ENCODE measurements at places on chromosomes 6 and 20.

DNA sequence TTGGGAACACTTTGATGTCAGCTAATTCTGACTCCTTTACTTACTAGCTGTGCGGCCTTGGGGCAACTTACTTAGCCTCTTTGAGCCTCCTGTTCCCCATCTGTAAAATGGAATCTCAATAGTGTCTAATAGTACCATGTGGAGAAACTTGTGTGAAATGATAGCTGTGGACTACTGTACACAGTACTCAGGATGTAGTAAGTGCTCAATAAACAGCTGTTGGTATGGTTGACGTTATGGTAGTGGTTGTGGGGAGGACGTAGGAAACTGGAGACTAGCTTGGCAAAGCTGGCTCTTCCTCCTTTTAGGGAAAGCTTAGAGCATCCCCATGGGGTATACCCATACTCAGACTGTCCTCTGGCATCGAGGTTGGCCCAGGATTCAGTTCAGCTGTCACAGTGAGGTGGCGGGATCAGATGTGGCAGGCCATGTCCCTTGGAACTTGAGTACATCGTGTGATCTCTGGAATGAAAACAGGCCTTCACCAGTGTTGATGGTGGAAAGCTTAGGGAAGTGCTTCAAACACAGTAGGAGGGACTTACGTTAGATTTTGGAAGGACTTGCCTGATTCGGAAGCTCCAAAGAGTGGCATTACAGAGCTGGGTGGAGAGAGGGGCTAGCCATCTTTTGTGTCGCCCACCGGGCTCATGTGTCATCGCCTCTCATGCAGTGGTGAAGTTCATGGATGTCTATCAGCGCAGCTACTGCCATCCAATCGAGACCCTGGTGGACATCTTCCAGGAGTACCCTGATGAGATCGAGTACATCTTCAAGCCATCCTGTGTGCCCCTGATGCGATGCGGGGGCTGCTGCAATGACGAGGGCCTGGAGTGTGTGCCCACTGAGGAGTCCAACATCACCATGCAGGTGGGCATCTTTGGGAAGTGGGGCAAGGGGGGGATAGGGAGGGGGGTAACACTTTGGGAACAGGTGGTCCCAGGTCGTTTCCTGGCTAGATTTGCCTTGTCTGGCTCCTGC lies 7.1 kb downstream of the VEGFA start:
- DNase-seq: no peak

- DNase-seq: no peak
Measured at GRCh38 chr6:11824986-11825385, 46.4 kb upstream of the ADTRP start.

GRCh38 chr20:20499439-20499838 lies 131.5 kb downstream of the INSM1 start:
- no peak for DNase-seq

DNA sequence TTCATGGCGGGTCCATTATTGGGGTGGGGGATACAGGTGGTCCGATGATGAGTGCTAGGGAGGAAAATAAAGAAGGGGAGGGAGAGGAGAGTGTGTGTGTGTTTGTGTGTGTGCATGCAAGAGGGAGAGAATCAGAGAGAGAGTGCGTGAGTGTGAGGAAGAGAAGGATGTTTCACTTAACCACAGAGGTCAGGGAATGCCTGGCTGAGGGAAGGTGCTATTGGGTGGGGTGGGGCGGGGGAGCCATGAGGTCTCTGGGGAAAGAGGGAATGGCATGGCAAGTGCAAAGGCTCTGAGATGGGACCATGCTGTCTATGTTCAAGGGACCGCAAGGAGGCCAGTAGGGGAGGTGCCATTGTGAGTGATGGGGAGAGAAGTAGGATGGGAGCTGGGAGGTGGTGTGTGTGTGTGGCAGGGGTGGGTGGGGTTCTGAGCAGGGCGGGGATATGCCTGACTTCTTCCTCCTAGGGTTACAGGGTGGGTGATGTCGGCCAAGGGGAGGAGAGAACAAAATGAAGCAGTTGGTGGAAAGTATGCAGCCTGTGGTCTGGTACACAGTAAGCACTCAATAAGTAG lies 23.0 kb downstream of the CEBPB start:
- DNase-seq: no peak

GRCh38 chr20:18263723-18264122 lies 24.6 kb upstream of the ZNF133 start:
- DNase-seq: no peak

DNA sequence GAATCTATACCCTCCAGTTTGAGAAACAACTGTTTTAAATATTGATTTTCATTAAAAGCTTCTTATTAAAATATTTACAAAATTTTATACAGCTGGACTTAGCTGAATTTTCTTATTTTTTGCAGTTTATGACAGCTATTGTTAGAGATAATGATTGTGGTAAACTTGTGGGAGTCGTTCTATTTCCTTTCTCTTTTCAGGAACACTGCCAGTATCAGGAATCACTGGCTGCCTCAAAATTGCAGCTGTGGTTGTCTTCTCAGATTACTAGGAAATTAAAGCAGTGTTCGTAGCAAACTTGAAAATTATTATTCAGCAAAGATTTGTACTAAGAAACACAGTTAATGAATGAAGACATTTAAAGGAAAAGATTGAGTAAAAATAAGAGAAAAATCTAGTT lies 311.0 kb downstream of the CENPW start:
- DNase-seq: no peak

DNA sequence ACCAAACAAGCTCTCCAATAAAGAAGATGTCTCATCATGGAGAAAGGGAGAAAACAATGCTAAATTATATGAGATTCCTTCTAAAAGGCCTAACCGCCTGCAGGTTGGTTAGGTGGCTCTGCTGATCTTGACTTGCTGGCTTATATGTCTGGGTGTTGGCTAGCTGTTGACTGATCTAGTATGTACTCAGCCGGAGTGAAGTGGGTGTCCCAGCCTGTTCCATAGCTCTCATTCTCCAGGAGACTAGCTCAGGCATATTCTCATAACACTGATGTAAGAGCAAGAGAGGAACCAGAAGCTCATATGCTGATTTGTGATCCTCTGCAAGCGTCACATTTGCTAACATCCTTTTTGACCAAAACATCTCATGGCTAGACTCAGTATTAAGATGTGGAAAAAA lies 473.0 kb downstream of the BMP2 start:
- no peak for DNase-seq

GRCh38 chr20:36312724-36313441 lies 6.7 kb downstream of the DLGAP4 start:
- no peak for DNase-seq

DNA sequence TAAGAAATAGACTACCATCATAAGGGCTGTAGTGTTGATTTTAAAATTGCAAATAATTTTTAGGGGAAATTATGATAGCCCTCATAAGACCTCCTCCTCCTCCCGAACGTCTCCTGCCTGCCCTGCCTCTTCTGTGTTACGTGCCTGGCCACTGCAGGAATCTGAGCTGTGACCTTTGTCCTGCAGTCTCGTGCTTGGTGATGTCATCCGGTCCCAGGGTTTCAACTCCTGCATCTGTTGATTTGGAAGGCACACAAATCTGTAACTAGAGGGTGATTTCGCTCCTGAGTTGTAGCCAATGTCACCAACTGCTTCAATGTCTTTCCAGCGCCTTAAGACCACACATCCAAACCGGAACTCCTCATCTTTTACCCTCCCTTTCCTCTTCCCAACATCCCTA lies 163.2 kb downstream of the AIG1 start:
- no peak for DNase-seq

- no peak for DNase-seq
Measured at GRCh38 chr6:14381829-14382677, 264.5 kb downstream of the CD83 start.

- no peak for DNase-seq
Measured at GRCh38 chr20:57958050-57958420, 248.2 kb upstream of the PMEPA1 start.

GRCh38 chr20:49951151-49951550 lies 15.0 kb downstream of the RNF114 start:
- no peak for DNase-seq

- no peak for DNase-seq
Measured at GRCh38 chr6:133969921-133970295, 16.9 kb downstream of the TBPL1 start.

DNA sequence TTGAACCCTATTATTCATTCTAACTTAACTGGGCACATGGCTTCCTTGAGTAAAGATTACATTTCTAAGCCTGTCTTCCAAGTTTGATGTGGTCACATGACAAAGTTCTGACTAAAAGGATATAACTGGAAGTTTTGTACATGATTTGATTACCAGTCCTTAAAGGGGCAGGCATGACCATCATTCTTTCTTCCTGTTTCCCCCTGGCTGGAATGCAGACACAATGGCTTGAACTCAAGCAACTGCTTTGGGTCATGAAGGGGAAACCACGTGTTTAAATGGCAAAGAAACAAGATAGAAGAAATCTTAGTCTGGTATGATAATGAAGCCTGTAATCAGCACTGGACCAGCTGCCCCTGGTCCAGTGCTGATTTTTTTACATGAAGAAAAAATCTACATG lies 15.6 kb upstream of the SHLD1 start:
- DNase-seq: no peak

DNA sequence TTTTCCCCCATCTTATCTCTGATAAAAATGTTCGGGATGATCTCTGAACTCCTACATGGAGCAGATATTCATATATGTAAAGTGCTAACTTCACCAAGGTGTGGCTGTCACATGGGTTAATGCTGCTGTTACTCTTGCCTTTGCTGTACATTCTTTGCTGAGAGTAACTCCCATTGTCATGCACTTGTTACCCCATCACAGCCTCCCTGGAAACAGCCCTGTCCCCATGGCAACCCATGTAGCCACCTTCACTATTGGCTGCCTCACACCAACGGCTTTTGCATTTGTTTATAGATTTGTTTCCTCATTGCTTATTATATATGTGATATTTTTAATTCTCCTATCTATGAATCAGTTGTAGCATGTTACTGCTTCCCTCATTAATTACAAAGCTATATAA lies 17.3 kb upstream of the IBTK start:
- no peak for DNase-seq

GRCh38 chr6:40376113-40376650 lies 211.0 kb downstream of the LRFN2 start:
- DNase-seq: no peak

- DNase-seq: no peak
Measured at GRCh38 chr20:57001126-57001767, 265.2 kb downstream of the BMP7 start.

GRCh38 chr20:11034025-11034424 lies 360.2 kb upstream of the JAG1 start:
- no peak for DNase-seq

GRCh38 chr20:52823303-52823702 lies 148.9 kb upstream of the TSHZ2 start:
- no peak for DNase-seq

DNA sequence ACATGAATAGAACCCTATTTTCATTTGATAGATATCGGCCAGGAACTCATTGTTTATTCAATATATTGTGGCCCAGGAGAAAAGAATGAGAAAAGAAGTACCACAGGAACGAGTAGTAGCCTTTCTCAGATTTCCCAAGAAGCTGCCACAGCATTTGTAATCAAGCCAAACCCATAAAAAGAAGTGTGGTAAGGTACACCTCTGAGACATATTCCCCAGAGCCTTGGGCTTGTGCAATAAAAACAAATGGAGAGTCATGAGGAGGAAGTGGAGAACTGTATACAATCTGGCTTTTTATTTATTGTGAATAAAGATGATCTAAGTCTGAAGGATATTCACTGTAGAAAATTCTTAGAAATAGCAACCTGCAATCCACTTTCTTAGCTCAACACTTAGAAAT lies 36.7 kb downstream of the KIF6 start:
- DNase-seq: no peak

DNA sequence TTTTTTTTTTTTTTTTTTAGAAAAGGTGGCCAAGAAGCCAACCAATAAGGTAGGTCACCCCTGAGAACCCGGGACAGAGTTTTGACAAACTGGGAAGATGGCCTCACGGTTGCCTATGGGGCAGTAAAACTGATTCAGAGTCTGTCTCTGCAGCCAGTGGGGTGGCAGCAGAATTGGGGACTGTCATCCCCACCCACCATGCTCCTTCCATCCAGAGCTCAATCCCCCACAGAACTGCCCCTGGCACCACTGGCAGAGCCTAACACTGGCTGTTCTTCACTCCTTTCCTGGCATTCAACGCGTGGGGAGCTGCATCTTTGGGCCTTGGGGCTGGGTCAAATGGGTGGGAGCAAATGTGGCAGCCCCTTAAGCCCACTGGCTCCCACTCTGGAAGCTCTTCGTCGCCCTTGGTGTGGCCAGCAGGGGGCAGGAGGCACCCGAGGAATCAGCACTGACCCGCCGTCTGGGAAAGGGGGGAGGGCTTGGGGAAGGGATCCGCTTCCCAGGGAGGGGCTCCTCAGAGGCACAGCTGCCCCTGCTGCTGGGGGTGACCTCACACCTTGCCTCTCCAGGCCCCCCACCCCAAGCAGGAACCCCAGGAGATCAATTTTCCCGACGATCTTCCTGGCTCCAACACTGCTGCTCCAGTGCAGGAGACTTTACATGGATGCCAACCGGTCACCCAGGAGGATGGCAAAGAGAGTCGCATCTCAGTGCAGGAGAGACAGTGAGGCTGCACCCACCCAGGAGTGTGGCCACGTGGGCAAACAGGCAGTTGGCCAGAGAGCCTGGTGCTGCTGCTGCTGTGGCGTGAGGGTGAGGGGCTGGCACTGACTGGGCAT lies 10.4 kb downstream of the CD40 start:
- no peak for DNase-seq

- no peak for DNase-seq
Measured at GRCh38 chr6:3867641-3868502, 18.7 kb downstream of the FAM50B start.

GRCh38 chr6:82419132-82419581 lies 55.5 kb downstream of the TPBG start:
- DNase-seq: no peak

GRCh38 chr6:168089186-168090063 lies 10.4 kb upstream of the FRMD1 start:
- DNase-seq: no peak

DNA sequence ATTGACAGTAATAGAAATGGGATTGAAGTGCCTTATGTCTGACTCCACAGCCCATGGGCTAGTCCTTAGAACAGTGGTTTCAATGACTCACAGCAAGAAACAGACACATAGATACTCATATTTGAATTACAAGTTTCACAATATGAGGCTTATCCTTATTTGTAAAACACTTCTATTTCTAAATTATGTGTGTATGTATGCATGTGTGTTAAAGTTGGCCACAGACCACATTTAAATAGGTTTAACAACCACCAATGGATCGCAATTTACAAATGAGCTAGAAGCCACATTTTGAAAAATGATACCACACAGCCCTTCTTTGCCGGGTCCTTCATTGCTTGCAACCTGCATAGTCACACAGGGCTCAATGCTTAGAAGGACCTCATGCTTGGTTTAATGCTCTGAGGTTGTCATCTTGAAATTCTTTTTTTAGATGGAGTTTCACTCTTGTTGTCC lies 157.8 kb upstream of the PREP start:
- no peak for DNase-seq

- DNase-seq: no peak
Measured at GRCh38 chr6:39055661-39056060, 7.1 kb downstream of the GLP1R start.

DNA sequence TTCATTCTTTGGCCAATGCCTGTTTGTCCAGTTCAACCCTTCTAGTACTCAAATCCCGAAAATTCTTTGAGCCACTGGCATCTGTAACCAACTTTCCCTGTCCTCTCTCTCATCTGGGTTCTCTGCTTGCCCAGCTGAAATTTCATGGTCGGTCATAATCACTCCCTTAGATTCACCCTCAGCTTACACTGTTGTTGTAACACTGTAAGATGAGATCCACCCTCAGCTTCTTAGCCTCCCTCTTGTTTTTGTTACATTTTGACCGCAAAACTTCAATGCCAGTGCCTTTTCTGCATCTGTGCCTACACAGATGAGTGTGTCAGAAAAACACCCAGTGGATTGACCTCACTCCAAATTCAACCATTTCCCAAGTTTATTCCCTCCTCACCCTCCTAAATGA lies 291.1 kb upstream of the AGPAT4 start:
- no peak for DNase-seq

Data from stimulated activated CD4-positive, alpha-beta T cell treated with anti-CD3 and anti-CD28 coated beads, Interleukin-12 subunit alpha, Interleukin-12 subunit beta, amount 100 ng/mL, for 24 hours (primary cell).